ENCODE measurements at places on chromosomes 3 and 15. TPM values are rescaled to one million over a fixed set of nuclear protein-coding genes. Genes with fewer than 3 reads are reported as not detected.

The TMCO5A gene
- polyA plus RNA-seq, result not detected

The DUOX1 gene
- 1.4 TPM for polyA plus RNA-seq

The MYZAP gene
- 1.8 TPM for polyA plus RNA-seq

The PAQR5 gene
- polyA plus RNA-seq, result not detected

The B3GNT5 gene
- not detected for polyA plus RNA-seq

The TMEM108 gene
- polyA plus RNA-seq, result not detected

The PIF1 gene
- 2.4 TPM for polyA plus RNA-seq

The AHSG gene
- not detected for polyA plus RNA-seq

The TBC1D2B gene
- 1.7 TPM for polyA plus RNA-seq

The CALML4 gene
- 0.46 TPM for polyA plus RNA-seq

The LMCD1 gene
- 4.8 TPM for polyA plus RNA-seq

The KLF15 gene
- polyA plus RNA-seq, result not detected

The EPHB1 gene
- 0.71 TPM for polyA plus RNA-seq

The TUSC7 gene
- polyA plus RNA-seq, result not detected

The GATM gene
- 17.8 TPM for polyA plus RNA-seq

The WDR76 gene
- 6.8 TPM for polyA plus RNA-seq

The HDAC11 gene
- polyA plus RNA-seq, result 1.3 TPM

The C3orf33 gene
- polyA plus RNA-seq, result 2.1 TPM

The REC114 gene
- not detected for polyA plus RNA-seq

The UTS2B gene
- 4.2 TPM for polyA plus RNA-seq

The DGKG gene
- 2.5 TPM for polyA plus RNA-seq

The TRIM59 gene
- 21.6 TPM for polyA plus RNA-seq

The SEMA3G gene
- polyA plus RNA-seq, result 0.04 TPM

The SERF2 gene
- 1,765 TPM for polyA plus RNA-seq

The NDN gene
- polyA plus RNA-seq, result not detected

The NOX5 gene
- not detected for polyA plus RNA-seq

The GOLGA6L10 gene
- 0.19 TPM for polyA plus RNA-seq

The FILIP1L gene
- 1.1 TPM for polyA plus RNA-seq

Measured in IgD-negative memory B cell (primary cell).